ENCODE measurements at places on chromosomes 7 and 10.

- no peak for DNase-seq
These were observed 382.4 kb downstream of the ARL4A start for GRCh38 chr7:13069841-13070240.

DNA sequence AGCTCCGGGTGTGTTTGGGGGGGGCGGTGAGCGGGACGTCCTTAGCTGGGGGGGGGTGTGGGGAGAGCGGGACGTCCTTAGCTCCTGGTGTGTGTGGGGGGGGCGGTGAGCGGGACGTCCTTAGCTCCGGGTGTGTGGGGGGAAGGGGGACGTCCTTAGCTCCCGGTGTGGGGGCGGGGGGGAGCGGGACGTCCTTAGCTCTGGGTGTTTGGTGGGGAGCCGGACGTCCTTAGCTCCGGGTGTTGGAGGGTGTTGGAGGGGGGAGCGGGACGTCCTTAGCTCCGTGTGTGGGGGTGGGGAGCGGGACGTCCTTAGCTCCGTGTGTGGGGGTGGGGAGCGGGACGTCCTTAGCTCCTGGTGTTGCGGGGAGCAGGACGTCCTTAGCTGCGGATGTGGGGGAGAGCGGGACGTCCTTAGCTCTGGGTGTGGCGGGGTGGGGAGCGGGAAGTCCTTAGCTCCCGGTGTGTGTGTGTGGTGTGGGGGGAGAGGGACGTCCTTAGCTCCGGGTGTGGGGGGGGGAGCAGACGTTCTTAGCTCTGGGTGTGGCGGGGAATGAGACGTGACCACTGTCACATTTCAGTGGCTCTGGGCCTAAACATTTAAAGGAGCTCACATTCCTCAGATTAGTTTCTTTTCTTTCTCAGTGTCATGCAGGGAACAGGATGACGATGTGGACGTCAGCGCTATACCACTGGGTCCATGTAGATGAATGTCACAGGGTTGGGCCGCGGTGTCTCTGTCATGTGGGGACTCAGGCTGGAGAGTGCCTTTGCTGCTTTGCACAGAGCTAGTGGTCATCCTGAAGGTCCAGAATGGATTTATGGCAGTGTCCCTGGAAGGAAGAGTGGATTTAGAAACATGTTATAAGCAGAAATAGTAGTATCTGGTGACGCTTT lies 7.5 kb downstream of the DYNC2I1 start:
- DNase-seq: peak; percentile 21

GRCh38 chr7:1346851-1347250 lies 112.4 kb downstream of the MICALL2 start:
- no peak for DNase-seq

DNA sequence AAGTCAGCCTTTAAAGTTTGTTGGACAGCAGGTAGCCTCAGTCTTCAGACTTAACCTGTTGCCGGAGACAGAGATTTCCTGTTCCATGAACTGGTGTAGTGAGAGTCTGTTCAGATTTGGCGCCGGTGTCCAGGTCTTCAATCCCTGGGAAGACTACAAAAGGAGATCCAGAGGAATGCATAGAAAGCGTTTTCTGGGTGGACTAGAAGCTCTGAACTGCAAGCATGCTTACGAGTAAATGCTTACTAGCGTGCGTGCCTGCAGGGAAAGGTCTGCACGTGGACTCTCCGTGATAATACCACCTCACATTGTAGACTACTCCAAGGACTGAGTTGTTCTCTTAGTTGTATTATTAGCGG lies 878 bp downstream of the GLRX3 start:
- peak; percentile 49 for DNase-seq

DNA sequence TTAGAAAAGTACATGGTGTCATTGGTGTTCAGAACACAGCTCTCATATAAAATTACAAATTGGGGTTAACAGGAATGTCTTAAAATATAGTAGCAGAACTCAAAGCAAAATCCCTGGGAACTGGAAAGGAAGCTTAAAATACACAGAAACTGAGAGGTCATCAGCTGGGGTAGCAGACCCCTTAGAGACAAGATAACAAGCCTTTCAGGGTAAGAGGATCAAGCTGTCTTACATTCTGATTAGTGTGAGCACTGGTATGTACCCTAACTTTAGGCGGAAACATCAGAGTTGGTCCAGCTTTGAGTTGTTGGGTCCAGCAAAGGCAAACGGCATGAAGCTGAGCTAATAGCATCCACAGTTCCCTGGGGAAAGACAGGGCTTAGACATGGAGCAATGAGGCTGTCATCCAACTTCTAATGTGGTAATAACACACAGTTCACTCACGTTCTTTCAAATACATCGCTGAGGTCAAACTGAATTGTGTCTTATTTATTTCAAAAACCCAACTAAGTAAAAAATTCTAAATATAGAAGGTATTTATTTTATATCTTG lies 32.6 kb downstream of the ARHGAP21 start:
- DNase-seq: peak; percentile 57

- DNase-seq: no peak
These were observed 34.9 kb upstream of the TCERG1L start for GRCh38 chr10:131346456-131346855.

GRCh38 chr10:90675621-90676020 lies 182.2 kb downstream of the HTR7 start:
- no peak for DNase-seq

DNA sequence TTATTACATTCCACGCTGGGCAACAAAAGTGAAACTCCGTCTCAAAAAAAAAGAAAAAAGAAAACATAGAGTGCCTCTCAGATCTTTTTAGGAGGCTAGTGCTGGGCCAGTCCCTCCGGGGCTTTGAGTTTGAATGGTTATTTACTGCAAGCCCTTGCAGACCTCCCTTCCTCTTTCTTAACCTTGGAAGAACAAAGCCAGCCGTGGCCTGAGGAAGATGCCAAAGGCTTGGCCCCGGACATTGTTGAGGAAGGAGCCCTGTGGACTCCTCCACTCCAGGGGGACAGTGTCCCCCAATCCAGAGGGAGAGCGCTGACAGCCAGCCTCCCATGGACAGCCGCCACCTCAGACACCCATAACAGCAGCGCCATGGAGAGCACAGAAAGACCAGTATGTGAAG lies 5.0 kb downstream of the TSPAN33 start:
- no peak for DNase-seq

DNA sequence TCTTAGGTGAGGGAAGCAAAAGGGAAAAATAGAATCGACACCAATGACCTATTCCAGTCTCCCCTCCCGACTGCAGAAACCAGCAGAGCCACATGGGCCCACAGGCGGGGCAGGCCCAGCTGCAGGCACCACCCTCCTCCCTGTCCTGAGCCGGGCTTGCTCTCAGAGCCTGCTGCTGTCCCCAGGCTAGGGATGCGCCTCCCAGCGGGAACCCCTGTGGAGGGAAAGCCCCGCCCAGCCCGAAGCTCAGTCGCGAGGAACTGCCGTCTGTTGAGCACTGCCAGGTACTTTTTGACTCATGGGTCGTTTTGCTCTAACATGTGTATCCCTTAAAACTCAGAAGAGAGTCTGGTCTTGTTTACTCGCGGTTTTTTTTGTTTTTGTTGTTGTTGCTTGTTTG lies 124.5 kb upstream of the RET start:
- DNase-seq: no peak

GRCh38 chr10:86878983-86879713 lies 78.3 kb downstream of the MMRN2 start:
- DNase-seq: no peak

- no peak for DNase-seq
These were observed 45.2 kb downstream of the PRKG1 start for GRCh38 chr10:51119441-51119840.

DNA sequence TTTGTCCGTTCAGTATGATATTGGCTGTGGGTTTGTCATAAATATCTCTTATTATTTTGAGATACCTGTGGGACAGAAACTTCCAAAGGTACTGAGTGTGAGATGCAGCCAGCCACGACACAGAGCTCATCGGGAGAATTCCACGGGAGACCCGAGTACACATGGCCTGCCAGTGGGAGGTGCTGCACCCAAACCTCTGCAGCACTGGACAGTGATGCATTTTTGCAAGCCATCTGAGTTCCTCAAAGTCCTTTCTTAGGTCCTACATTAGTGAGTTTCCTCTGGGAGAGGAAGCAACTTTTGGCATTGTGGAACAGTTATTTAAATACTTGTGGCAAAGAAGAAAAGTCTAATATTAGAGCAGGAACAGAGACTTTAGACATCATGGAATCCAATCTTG lies 77.5 kb downstream of the ARID5B start:
- no peak for DNase-seq

- DNase-seq: no peak
These were observed 47.5 kb downstream of the RELN start for GRCh38 chr7:103941976-103942375.

- DNase-seq: peak; percentile 76
These were observed 151.5 kb upstream of the FAM3C start for GRCh38 chr7:121547544-121548092.

- no peak for DNase-seq
These were observed 133.5 kb downstream of the CHN2 start for GRCh38 chr7:29328045-29328444.

All from amniotic epithelial cell (primary cell).